IMR-90 (cell line): ENCODE measurements at places on chromosomes 16 and 17.

- DNase-seq = peak; percentile 44
- peaks cover 2% of the 10 kb centered on the region for H3K4me1 ChIP-seq
- no peak overlapping the region for H3K4me3 ChIP-seq
- H3K27ac ChIP-seq = no peak overlapping the region
These were observed 39.2 kb downstream of the TMEM11 start for GRCh38 chr17:21174713-21175112.

DNA sequence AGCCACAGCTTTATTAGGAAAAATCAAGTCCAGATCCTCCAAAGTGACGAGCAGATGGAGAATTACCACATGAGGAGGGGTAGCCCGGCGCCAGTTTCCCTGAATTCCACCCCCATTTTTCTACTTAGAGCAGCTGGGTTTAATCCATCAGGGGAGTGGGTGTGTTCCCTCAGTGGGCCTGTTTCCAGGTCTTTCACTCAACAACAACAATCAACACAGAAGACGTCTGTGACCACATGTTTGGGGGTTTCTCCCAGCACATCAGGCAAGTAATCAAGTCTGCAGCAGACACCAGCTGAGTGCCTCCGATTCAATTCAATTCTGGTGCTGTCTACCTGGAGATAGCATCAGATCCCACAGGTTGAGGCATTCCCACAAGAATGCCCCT, 6.8 kb downstream of the SLC6A2 start:
- H3K36me3 ChIP-seq = no peaks in the 10 kb centered on the region
- no peak for DNase-seq
- peaks cover 41% of the 10 kb centered on the region for H3K27me3 ChIP-seq

- peaks cover 23% of the 10 kb centered on the region for H3K4me1 ChIP-seq
- H3K4me3 ChIP-seq = no peak overlapping the region
- H3K27ac ChIP-seq = peak overlapping the region; percentile 73
- no peaks in the 10 kb centered on the region for H3K27me3 ChIP-seq
These were observed 217.5 kb downstream of the SOX9 start for GRCh38 chr17:72338304-72338703.

DNA sequence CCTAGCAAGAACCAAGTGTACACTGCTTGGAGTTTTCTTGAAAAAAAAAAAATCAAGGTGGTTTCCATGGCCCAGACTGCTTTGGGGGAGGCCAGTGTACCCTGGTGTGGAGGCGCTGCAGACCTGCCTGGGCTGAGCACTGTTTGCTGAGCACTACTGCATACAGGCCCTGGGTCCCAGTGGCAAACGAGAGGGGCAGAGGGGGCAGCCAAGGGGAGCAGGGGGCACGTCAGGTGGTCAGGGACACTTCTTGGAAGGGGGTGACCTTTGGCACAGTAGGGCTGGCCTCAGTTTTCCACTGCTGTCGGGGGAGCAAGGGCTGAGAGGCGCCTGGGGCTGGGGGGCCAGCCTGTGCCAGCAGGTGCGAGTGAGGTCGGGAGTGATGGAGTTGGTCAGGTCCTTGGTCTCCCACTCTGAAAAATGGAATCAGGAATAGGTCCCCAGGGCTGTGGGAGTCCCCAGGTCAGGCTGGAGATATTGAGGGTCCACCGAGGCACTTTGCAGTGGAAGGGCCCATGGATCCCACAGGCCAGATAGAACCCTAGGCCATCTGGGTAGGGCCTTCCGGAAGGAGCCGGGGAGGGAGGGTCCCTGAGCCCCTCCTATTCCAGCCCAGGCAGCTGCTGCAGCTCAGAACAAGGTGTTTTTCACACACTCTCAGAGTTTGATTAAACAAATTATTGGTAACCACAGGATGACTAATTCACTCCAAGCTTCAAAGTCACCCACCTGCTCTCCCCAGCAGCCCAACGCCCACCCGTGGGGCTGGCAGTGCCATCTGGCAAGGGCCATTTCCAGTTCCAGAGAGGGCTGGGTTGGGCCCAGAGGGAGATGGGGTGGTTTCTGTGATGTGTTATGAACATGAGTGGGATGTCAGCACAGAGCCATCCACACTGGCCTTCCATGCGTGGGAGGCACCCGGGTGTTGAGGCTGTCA, 3.5 kb downstream of the ZFPM1 start:
- no peaks in the 10 kb centered on the region for H3K27me3 ChIP-seq
- H3K27ac ChIP-seq = no peak overlapping the region
- H3K4me3 ChIP-seq = peak overlapping the region; percentile 55; the same call in 1 of the 2 replicates
- DNase-seq = no peak
- no peaks in the 10 kb centered on the region for H3K36me3 ChIP-seq

DNA sequence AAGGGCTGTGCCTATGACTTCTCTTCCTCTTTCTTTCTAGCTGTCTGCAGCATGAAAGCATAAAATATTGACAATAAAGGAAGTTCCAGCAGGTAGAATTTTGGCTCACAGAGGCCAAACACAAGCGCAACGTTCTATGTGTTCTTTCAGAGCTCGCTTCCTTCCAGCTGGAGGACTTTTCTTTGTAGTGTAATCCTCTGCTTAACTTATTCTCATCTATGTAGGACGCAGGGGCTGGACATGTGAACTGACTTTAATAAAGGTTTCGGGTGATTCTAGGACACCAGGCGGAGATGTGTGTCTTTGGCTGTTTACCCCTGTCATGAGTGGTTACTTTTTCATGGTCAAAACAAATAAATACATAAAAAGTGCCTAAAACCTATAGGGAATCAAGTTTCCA, 191.5 kb upstream of the MAF start:
- no peaks in the 10 kb centered on the region for H3K4me1 ChIP-seq
- no peak overlapping the region for H3K27ac ChIP-seq
- no peak overlapping the region for H3K4me3 ChIP-seq
- DNase-seq = no peak
- H3K36me3 ChIP-seq = no peaks in the 10 kb centered on the region
- H3K27me3 ChIP-seq = no peaks in the 10 kb centered on the region

GRCh38 chr17:57440522-57441269, 184.4 kb downstream of the MSI2 start:
- H3K36me3 ChIP-seq = no peaks in the 10 kb centered on the region
- no peaks in the 10 kb centered on the region for H3K27me3 ChIP-seq
- H3K4me1 ChIP-seq = peaks cover 40% of the 10 kb centered on the region

GRCh38 chr16:73717266-73717974, 579.2 kb upstream of the PSMD7 start:
- no peaks in the 10 kb centered on the region for H3K4me1 ChIP-seq
- no peaks in the 10 kb centered on the region for H3K36me3 ChIP-seq
- no peak overlapping the region for H3K27ac ChIP-seq
- H3K4me3 ChIP-seq = no peak overlapping the region
- DNase-seq = no peak
- no peaks in the 10 kb centered on the region for H3K27me3 ChIP-seq

DNA sequence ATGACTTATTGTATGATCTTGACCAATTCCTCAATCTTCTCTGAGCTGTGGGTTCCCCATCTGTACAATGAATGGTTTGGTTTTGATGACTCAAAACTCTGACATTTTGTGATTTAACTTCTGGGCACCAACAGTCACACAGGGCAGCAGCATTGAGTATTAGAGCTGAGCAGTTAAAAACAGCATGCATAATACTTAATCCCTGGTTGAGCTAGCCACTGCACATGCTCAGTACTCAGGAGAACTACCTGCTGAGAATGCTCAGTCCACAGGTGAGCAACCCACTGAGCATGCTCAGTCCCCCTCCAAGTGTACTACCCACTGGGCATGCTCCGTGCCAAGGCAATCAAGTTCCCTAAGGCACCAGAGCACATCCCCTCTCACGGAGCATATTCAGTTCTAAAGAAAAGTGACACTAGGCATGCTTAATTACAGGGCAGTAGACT, 68.7 kb downstream of the AIPL1 start:
- H3K4me1 ChIP-seq = peaks cover 21% of the 10 kb centered on the region
- DNase-seq = peak; percentile 24

- no peaks in the 10 kb centered on the region for H3K27me3 ChIP-seq
- peaks cover 6% of the 10 kb centered on the region for H3K4me1 ChIP-seq
These were observed 91.5 kb upstream of the HAS3 start for GRCh38 chr16:69013991-69014390.

DNA sequence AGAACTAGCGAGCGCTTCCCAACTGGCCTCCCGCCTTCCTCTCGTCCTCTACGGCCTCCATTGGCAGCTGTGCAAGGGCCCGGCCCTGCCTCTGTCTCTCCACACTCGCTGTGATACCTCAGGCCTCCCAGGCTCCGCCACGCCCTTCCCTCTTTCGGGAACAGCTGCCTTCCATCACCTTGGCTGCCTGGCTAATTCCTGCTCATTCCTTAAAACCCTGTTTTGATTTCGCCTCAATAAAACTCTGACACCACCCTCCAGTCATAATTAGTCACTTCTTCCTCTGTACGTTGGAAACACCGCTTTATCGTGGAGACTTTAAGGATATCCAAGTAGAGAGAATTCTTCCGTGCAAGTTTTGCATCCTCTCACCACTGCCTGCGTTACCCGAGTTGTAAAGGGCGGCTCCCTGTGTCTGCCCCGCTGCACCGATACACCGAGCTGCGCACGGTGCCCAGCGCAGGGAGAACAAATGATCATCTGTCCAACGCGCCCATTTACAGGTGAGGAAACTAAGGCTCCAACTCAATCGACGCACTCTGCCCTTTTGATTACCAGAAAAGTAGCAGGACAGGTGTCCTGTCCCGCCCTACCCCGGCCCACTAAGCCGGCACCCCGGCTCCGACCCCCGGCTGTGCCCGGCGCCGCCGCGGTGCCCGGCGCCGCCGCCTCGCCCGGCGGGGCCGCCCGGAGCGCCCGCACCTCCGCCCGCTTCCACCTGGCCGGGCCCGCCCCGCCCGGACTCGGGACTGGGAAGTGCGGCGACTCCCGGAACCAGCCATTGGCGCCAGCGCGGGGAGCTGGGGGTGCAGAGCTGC, 139.7 kb downstream of the SEC14L1 start:
- H3K4me1 ChIP-seq = peaks cover 18% of the 10 kb centered on the region
- H3K27ac ChIP-seq = peak overlapping the region; percentile 63
- DNase-seq = peak; percentile 84
- no peaks in the 10 kb centered on the region for H3K27me3 ChIP-seq
- no peaks in the 10 kb centered on the region for H3K36me3 ChIP-seq

- H3K4me3 ChIP-seq = no peak overlapping the region
- no peaks in the 10 kb centered on the region for H3K4me1 ChIP-seq
- H3K36me3 ChIP-seq = no peaks in the 10 kb centered on the region
- H3K27ac ChIP-seq = no peak overlapping the region
- peaks cover 14% of the 10 kb centered on the region for H3K27me3 ChIP-seq
These were observed 38.1 kb upstream of the NLK start for GRCh38 chr17:28004344-28004743.

- no peaks in the 10 kb centered on the region for H3K36me3 ChIP-seq
- H3K4me1 ChIP-seq = peaks cover 16% of the 10 kb centered on the region
- no peaks in the 10 kb centered on the region for H3K27me3 ChIP-seq
- peak; percentile 86 for DNase-seq
- peak overlapping the region; percentile 64 for H3K27ac ChIP-seq
These were observed 112.9 kb upstream of the HAS3 start for GRCh38 chr16:68992521-68992920.

DNA sequence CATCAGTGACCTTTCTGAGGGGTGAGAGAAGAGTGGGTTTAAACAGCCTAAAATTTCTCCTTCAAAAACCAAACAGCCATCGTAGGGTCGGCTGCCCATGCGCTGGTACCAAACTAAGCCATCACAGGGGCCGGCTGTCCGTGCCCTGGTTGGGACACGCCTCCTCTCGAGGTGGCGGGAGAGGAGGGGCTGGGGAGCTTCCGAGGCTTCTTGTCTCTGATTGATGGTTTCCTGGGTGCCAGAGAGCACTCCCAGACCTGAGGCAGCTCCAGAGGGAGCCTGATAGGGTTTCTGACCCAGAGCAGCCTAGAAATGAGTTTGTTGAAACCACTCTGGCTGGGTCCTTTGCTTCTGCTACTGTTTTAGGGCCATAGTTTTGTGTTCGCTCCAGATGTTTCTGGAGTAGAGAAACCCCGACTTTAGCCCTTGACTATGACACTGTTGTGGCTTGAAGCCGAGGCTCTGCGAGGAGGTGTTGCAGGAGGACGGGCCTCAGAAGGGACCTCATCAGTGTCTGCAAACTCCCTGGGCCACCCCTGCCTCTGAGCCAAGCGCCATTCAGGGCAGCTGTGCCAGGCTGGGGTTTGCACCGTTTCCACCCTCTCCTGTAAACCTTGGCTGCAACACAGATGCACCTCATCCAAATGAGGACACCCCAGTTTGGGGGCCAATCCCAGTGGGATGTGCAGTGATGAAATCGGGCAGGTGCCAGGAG, 6.2 kb downstream of the ZNF276 start:
- H3K36me3 ChIP-seq = peaks cover 63% of the 10 kb centered on the region
- no peak overlapping the region for H3K27ac ChIP-seq
- DNase-seq = no peak
- no peaks in the 10 kb centered on the region for H3K27me3 ChIP-seq

GRCh38 chr16:17420816-17421215, 49.9 kb downstream of the XYLT1 start:
- H3K27ac ChIP-seq = no peak overlapping the region
- DNase-seq = peak; percentile 39
